ENCODE measurements at places on chromosomes 7 and 10.

DNA sequence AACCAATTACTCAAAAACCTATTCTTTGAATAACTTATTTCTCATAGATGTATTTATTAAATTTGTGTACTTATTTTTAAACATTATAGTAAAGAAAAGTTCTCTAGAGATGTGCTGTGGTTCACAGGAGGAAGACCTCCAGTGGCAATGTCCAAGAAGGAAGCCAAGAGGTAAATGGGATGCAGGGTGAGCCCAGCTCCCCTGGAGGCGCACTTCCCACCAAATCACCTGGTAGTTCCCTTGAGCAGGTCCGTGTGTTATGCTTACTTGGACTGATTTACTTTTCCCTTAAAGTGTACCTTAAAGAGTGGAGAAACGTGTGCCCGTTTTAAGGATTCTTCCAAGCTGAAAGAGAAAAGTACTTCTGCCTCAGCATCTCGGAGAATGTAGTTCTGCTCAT, 55.3 kb downstream of the PAXIP1 start:
- no peak for DNase-seq

GRCh38 chr10:88091490-88092061, 228.2 kb downstream of the PTEN start:
- DNase-seq = no peak

GRCh38 chr7:94999069-94999351, 91.6 kb downstream of the PPP1R9A start:
- DNase-seq = no peak

- no peak for DNase-seq
Observed at GRCh38 chr10:66822801-66823200, 103.0 kb upstream of the LRRTM3 start.

GRCh38 chr10:14772399-14772798, 2.3 kb downstream of the FAM107B start:
- no peak for DNase-seq

GRCh38 chr10:119090968-119091367, 10.4 kb upstream of the EIF3A start:
- no peak for DNase-seq

DNA sequence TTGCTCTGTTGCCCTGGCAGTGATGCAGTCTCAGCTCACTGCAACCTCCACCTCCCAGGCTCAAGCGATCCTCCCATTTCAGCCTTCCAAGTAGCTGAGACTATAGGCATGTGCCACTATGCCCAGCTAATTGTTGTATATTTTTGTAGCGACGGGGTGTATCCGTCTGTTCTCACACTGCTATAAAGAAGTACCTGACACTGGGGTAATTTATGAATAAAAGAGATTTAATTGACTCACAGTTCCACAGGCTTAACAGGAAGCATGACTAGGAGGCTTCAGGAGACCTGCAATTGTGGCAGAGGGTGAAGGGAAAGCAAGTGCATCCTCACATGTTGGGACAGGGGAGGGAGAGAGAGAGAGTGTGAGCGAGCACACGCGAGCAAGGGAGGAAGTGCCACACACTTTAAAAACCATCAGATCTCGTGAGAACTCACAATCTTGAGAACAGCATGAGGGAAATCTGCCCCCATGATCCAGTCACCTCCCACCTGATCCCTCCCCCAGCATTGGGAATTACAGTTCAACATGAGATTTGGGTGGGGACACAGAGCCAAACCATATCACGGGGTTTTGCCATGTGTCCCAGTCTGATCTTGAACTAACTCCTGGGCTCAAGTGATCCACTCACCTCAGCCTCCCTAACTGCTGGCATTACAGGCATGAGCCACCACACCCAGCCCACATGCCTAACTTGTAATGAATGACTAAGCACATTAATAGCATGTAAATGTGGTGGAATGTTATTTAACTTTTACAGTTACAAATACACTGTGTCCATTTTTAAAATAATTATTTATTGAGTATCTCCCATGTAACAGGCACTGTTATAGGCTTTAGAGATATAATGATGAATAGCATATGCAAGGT, 65.5 kb downstream of the RALA start:
- DNase-seq = no peak

- no peak for DNase-seq
Observed at GRCh38 chr10:44962870-44963738, 3.5 kb downstream of the RASSF4 start.

DNA sequence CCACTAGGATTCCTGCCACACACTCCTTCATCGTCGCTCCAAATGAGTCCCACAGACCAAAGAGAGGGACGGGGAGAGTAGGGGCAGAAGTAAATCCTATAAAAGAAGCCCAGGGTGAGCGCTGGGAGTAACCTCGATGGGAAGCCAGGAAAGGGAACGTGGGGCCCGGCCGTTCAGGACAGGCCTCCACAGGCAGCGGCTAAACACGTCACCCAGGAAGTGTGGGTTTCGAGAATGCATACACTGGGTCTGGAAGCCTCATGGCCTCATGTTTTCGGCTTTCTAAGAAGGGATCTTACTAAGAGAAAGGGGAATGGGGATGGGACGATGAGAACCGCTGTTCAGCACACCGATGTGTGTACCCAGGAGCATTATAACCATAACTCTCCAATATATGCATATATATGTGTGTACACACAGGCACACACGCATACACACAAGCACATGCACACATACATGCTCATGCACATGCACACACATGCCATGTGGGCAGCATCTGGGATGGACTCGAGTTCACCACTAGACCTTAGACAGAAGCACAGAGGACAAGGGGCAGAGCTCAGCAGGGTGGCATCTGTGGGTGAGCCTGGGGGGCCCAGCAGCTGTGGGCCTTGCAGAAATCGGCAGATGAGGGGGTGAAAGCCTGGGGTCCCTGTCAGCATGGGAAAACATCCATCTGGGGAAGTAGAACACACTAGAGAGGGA, 14.8 kb upstream of the CNPY1 start:
- no peak for DNase-seq

DNA sequence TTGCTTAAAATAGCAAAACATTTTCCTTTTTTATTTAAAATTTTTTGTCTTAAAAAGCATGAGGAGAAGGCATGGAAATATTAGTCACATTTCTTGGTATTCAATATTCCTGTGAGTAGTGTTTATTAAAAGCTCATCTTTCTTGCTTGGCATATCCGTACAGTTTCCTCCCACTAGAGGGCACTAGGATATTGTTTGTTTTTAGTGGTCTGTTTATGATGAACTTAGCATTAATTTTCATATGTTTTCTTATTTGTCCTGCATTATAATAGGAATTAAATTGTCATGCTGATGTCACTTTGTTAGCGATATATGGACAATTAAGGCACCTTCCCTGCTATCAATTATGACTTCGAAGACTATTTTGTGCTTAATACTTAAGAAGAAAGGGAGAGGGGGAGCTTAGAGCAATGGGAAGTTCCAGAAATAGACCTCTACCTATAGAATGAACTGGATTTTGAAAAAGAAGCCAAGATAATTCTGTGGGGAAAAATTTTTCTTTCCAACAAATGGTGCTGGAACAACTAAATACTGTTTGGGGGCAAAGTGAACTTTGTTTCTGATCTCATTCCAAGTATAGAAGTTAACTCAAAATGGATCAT, 91.0 kb upstream of the STRIP2 start:
- DNase-seq = no peak

DNA sequence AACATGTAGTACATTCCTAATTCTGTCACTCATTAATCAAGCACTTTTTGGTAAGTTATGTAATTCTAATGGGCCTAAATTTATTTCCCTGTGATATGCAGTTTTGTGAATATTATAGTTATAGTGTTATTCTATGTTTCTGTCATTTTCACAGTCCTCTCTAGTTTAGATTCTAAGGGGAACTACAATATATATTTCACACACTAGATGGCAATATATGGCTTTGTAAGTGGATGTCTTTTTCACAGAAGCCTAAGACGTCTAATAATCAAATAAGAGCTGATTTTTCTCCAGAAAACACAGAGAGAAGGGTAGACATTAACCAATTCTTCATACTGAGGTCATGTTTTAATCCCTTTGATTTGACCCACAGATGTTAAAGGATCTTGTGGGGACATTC, 18.0 kb downstream of the RNLS start:
- no peak for DNase-seq

- DNase-seq = no peak
Observed at GRCh38 chr7:112042631-112043030, 163.6 kb downstream of the DOCK4 start.

DNA sequence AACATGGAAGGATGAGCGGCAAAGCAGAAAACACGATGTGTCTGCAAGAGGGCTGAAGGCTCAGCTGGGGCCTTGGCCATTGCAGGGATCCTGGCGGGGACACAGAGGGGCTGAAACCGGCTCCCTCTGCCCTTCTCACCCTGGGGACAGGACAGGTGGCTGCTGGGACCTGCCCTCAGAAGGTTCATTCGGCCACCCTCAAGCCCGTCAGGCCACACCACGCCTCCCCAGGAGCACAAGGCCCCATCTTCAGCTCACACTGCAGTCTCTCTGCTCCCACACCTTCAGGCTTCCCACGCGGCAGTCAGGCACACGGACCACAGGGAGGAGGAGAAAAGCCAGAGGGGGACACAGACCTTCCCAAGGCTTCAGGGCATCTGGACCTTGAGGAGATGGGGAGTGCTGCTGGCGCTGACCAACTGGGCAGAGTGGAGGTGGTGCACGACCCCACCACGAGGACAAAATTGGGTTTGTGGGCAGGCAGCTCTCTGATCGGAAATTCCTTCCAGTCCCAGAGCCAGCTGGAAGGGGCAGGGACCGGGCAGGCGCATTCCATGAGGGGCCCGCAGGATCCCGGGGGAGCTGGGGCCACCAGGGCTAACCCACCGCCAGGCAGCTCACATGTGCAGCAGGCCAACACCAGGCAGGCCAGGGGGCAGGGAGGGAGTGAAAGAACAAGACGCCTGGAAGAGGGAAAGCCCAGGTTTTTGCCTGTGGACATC, 104.0 kb downstream of the MAD1L1 start:
- DNase-seq = no peak

- DNase-seq = no peak
Observed at GRCh38 chr10:63106111-63106755, 26.9 kb upstream of the NRBF2 start.

DNA sequence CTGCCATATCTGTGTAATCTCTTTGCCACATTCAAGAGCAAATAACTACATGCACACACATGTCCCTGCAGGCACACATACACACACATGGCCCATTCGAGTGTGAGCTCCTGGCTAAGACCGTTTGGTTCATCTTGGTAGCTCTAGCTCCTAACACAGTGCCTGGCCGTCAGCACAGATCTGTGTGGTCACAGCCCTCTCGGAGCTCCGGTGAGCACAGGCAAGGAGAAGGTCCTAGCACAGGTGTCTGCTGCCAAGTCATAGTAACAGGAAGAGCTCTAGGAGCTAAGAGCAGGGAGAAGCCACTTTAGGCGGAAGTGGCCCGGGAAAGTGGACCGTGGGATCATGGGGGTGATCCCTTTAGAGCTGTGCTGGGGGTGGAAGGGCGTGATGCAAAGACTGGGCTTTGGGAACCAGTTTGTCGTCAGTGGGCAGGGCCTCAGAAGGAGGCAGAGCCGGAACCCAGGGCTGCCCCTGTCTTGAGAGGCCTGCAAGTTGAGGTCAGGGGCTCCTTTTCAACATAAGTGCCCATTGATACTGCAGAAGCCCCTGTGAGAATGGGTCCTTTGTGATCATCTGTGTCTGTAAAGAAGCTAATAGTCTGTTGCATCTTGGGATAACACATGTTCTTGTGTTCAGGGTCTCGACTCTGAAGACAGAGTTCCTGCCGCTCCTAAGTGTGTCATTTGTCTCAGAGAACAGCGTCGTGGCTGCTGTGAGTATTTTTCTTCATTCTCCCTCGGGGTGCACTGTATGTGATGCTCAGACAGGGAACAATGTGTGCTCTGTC, 16.6 kb upstream of the ARPC1B start:
- DNase-seq = no peak

DNA sequence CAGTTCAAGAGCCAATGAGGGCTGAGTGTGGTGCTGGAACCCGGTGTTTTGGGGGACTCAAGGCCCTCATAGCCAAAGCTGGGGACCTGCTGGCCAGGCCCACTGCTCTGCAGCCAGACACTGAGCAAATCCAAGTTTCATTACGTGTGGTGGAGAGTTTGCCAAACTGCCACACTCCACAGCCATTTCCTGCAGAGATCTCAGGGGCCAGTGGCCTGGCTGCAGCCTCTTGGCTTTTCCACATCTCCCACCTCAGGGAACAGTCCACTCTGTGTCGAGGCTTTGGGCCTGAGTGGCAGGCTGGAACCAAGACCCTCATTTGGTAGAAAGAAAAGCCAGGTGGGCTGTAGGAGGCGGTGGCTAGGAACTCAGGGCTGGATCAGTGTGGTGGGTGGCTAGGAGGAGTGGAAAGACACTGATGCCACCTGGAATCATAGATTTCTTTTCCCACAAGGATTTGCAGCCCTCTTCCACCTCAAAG, 3.2 kb downstream of the HOXA11 start:
- DNase-seq = no peak

- no peak for DNase-seq
Observed at GRCh38 chr7:99762680-99763327, 21.2 kb downstream of the CYP3A4 start.

- no peak for DNase-seq
Observed at GRCh38 chr7:1537535-1538412, 7.3 kb downstream of the MAFK start.

DNA sequence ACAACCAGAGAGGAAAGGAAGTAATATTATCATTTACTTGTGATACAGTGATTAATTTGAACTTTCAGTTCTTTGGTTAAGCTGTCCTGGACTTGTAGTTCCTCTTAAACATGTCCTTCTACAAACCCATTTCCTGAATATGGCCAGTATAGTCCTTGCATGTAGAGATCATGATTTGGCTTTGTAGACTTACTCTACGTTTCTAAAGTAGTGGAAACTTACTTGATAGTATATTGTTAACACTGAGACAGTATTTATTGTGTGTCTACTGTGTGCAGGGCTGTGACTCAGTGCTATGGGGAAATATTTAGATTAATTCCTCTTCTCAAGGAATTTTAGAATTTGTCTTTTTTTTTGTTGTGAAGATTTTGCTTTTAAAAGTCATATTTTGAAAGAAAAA, 109.5 kb downstream of the NRF1 start:
- no peak for DNase-seq

DNA sequence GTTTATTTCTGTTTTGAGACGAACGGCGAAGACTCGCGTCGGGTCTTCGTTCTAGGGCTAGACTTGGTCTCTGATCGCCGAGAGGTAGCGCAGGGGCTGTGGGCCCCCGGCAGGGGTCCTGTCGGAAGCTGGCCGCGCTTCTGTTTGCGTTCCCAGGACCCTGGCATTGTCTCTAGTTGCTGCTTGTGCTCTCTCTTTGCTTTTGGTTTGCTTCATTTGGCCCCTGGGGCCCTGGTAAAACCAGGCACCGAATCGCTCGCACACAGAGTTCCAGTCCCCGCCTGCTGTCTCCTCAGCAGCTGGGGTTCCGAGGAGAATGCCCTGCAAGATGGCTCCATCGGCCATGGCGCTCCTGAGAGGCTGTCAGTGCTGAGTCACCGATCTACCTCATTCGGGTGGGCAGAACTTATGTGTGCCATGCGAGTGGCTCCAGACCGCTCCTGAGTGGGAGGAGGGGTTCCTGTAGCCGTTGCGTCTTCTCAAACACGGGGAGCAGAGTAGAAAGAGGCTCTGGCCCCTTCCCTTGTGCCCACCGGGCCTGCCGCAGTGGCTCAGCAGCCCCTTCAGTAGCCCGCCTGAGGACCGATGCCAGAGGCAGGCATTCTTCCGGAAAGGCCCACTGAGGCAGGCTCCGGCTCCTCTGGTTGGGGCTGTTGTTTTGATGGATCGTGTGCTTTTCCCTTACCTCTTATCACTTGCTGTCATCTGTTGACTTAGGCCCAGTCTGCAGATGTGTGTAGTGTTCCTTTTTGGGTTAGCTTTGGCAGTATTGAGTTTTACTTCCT, 826 bp downstream of the CHPF2 start:
- peak; percentile 31 for DNase-seq

GRCh38 chr10:97763947-97764346, 7.9 kb downstream of the SFRP5 start:
- no peak for DNase-seq

GRCh38 chr7:148697256-148698006, 1.3 kb upstream of the CUL1 start:
- DNase-seq = no peak
